HCT116 (cell line): ENCODE measurements at places on chromosomes 13 and 19. TPM values are rescaled to one million over a fixed set of nuclear protein-coding genes. Genes with fewer than 3 reads are reported as not detected.

The MEGF8 gene
- total RNA-seq, result 24.0 TPM

The KATNAL1 gene
- total RNA-seq, result 17.3 TPM

The KLHL1 gene
- total RNA-seq, result not detected

The SLC6A16 gene
- total RNA-seq, result 5.0 TPM

The FOSB gene
- 12.6 TPM for total RNA-seq

The ZNF235 gene
- total RNA-seq, result 5.7 TPM

The HS6ST3 gene
- total RNA-seq, result 0.10 TPM

The SMAD9 gene
- 4.3 TPM for total RNA-seq

The KIR3DL2 gene
- not detected for total RNA-seq

The RASAL3 gene
- 0.57 TPM for total RNA-seq

The ZNF442 gene
- not detected for total RNA-seq

The PRKCG gene
- 2.8 TPM for total RNA-seq

The MAST1 gene
- total RNA-seq, result 28.9 TPM

The NALCN gene
- total RNA-seq, result not detected

The CGB5 gene
- not detected for total RNA-seq

The GPC6 gene
- 0.22 TPM for total RNA-seq

The CYP2A7 gene
- total RNA-seq, result not detected

The DMRTC2 gene
- not detected for total RNA-seq

The TEKTIP1 gene
- 1.2 TPM for total RNA-seq

The GPR12 gene
- not detected for total RNA-seq

The MUC16 gene
- 0.12 TPM for total RNA-seq

The CNMD gene
- not detected for total RNA-seq

The CYP4F12 gene
- 4.4 TPM for total RNA-seq

The ERCC2 gene
- total RNA-seq, result 58.9 TPM

The ELL gene
- 22.9 TPM for total RNA-seq

The PPP2R1A gene
- total RNA-seq, result 266 TPM

The OR4F17 gene
- total RNA-seq, result not detected

The PLPP2 gene
- total RNA-seq, result 128 TPM

The MBD3L3 gene
- not detected for total RNA-seq

The TSHZ3 gene
- 0.05 TPM for total RNA-seq

The ADAMTSL5 gene
- total RNA-seq, result 24.0 TPM

The MAP4K1 gene
- total RNA-seq, result 9.1 TPM

The PTPRS gene
- total RNA-seq, result 123 TPM

The ZNF787 gene
- total RNA-seq, result 40.3 TPM

The CD33 gene
- 3.1 TPM for total RNA-seq

The ZNF30 gene
- total RNA-seq, result 4.1 TPM

The ZNF723 gene
- total RNA-seq, result not detected

The PLK5 gene
- not detected for total RNA-seq

The SELENOV gene
- total RNA-seq, result not detected

The UBA52 gene
- 1,743 TPM for total RNA-seq

The KIR2DL4 gene
- not detected for total RNA-seq

The NBEA gene
- 4.1 TPM for total RNA-seq

The SUPT5H gene
- 120 TPM for total RNA-seq
